ENCODE measurements at places on chromosomes 3 and 15.

DNA sequence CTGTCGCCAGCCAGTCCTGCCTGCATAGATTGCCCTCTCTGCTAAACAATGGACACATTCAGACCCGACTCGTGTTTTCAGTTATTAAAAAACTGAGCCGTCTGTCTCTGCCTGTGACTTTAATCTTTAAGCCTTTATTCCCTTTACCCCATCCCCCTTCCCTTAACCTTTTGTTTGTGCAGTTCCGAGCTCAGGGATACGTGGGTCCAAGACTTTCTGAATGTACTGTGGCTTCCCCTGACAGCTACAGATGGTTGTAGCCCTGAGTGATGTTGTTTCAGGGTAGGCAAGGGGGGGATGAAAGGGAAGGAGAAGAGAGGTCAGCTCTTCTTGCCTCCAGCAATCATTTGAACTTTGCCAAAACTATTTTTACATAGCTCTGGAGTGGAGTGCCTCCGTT, 44.6 kb downstream of the EEFSEC start:
- no peak for DNase-seq

GRCh38 chr3:112688819-112689218, 47.9 kb upstream of the CCDC80 start:
- no peak for DNase-seq

- DNase-seq, result no peak
Measured at GRCh38 chr15:61186905-61187741, 42.0 kb downstream of the RORA start.

DNA sequence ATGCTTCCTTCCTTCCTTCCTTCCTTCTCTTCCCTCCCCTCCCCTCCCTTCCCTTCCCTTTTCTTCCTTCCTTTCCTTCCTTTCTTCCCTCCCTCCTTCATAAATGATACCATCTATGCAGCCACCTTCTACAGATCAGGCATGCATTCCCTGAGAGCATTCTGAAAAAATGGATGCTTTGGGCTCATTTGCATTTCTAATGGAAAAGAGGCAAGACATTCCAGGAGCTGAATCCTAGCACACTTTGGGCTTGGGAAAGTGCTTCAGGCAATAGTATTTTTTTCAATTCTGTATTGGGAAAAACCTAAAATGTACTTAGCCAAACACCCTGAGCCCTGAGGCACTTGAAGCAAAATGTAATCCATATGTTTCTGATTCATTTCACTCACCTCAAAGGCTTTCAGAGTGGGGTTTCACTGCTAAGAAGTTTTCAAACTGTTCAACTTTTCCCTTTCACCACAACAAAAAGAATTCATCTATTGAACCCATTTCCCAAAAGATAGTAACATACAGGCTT, 220.1 kb upstream of the RORA start:
- DNase-seq, result no peak

- DNase-seq, result no peak
Measured at GRCh38 chr3:122148941-122149627, 34.4 kb upstream of the CASR start.

- DNase-seq, result no peak
Measured at GRCh38 chr3:196471551-196471950, 32.0 kb downstream of the RNF168 start.

GRCh38 chr15:95843241-95843910, 487.1 kb upstream of the NR2F2 start:
- DNase-seq, result no peak

GRCh38 chr3:126449621-126450051, 26.1 kb downstream of the ZXDC start:
- no peak for DNase-seq

DNA sequence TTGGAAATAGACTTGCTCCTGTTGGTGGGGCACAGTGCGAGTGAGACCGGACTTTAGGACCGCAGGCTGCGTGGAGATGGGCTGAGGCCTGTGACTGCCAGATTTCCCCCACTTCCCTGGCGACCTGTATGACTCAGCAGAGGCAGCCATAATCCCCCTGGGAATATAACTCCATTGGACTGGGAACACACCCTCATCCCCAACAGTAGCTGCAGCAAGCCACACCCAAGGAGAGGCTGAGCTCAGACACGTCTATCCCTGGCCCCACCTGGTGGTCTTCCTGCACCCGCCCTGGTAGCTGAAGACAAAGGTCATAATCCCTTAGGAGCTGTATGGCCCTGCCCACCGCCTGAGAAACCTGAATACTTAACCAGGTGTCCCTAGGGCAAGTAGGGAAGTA, 42.6 kb downstream of the DZIP1L start:
- no peak for DNase-seq

GRCh38 chr15:27095886-27096624, 125.1 kb downstream of the GABRG3 start:
- no peak for DNase-seq

- DNase-seq, result no peak
Measured at GRCh38 chr3:150599611-150600297, 3.4 kb upstream of the SELENOT start.

DNA sequence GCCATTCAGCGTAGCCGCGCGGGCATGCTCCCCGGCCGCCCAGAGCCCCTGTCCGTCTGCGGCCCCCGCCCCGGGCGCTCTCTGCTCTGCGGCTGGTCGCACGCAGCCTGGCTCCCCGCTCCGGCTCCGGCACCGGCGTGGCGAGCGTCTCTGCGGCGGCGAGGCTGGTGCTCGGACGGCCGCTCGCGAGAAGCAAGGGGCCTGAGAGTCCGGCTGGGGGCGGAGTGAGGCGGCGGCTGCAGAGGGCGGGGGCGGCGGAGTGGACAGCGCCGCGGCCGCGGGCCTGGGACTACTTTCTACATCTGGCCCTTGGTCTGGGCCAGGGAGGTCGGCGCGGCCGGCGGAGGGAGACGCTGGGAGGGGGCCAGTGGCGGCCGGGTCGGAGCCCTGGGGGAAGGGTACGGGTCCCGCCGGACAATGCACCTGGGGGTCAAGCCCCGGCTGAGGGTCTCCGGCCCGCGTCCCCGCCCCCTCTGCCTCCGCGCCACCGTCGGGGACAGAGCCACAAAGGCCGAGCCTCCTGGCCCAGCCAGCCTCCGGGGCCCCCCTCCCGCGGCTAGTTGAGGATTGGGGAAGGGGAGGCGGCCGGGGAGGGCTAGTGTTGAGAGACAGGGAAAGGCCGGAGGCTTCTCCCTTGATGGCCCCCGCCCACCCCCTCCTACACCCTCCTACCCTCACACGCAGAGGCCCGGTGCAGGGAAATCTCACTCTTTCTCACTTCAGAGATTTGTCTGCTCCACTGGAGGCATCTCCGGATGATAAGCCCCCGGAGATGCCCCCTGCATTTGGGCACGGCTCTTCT, at the start of gene PRTG:
TSS of gene PRTG (minus strand) at position 226 of the 802 bp plus-strand sequence. CDS start at position 5, 221 bp downstream.
- no peak for DNase-seq

DNA sequence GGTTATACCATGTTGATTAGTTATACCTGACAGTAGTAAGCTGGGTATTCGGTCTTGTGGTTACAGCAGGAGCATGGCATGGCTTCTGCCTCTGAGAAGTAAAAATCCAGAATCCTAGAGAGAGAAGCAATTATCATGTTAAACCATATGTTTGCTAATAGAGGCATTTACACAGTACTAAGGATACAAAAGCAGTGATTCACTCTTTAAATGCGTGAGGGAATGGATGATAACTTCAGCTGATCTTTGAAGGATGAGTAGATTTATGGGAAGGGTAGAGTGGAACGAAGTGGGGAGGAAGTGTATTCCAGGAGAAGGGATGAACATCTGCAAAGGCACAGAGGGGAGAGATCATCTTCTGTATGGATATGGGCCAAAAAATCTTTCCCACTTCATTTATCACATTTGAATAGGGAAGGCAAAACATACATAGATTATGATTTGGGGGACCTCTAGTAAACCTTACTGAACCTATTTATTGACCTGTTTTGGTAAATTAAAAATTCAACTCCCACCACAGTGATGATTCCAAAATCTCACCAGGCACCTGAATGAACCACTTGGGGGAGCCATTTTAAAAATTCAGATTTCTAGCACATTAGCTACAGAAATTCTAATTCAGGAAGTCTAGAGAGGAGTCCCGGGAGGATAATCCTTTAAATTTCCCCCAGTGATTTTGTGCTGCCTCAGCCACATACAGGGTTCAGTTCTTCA, 35.1 kb downstream of the IGSF10 start:
- no peak for DNase-seq

DNA sequence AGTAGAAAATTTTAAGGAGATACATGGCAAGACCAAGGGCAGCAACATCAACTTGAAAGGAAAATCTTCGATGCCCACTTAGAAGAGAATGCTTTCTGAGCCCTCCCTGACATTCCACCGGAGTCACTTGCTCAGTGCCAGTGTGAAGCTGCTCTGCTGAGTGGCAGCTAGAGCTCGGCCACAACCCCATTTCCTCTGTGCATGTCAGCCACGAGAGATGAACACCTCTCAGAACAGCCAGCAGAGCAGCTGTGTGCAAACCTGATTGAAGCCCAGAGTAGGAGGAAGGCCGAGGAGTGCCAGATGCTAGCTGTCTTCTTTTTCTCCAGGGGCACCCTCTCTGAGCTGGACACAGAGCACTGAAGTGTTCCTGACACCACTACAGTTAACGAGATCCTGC, 12.2 kb downstream of the TARS3 start:
- DNase-seq, result no peak

DNA sequence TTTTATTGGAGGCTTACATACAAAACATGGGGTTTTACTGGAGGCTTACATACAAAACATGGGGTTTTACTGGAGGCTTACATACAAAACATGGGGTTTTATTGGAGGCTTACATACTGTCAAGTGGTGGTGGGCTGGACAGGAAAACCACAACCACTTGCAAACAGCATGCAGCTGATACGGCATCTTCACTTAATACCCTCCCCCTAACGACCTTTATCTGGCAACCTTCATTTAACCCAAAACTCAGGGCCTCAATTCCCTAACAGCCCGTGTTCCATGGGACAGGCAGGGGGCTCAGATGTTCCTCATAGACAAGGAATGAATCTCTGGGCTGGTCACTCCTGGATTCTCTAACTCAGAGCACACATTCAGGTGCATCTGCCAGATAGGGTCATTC, 137.1 kb downstream of the CD47 start:
- no peak for DNase-seq

DNA sequence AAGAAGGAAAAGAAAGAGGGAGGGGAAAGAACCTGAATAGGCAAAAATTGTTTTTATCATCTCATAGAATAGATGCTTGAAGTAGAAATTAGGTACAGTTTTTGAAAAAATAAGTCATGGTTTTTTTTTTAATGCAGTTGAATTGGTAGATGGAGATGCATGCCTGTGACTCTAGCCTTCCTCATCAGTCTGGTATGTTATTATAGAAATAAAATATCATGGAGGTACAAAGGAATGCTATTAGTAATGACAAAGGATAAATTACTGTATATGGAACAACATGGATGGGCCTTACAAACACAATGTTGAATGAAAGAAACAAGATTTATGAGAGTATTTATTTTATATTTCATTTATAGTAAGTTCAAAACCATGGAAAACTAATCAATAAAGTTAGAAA, 162.4 kb upstream of the GALNT15 start:
- DNase-seq, result no peak

- DNase-seq, result no peak
Measured at GRCh38 chr3:154137036-154137435, 15.8 kb downstream of the ARHGEF26 start.

DNA sequence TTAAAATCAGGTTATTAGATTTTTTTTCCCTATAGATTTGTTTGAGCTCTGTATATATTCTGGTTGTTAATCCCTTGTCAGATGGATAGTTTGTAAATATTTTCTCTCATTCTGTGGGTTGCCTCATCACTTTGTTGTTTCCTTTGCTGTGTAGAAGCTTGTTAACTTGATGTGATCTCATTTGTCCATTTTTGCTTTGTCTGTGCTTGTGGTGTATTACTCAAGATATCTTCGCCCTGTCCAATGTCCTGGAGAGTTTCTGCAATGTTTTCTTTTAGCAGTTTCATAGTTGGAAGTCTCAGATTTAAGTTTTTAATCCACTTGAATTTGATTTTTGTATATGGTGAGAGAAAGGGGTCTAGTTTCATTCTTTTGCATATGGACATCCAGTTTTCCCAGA, 699.1 kb downstream of the NAALADL2 start:
- DNase-seq, result no peak

GRCh38 chr15:78207641-78208340, 26.6 kb downstream of the ACSBG1 start:
- DNase-seq, result no peak

DNA sequence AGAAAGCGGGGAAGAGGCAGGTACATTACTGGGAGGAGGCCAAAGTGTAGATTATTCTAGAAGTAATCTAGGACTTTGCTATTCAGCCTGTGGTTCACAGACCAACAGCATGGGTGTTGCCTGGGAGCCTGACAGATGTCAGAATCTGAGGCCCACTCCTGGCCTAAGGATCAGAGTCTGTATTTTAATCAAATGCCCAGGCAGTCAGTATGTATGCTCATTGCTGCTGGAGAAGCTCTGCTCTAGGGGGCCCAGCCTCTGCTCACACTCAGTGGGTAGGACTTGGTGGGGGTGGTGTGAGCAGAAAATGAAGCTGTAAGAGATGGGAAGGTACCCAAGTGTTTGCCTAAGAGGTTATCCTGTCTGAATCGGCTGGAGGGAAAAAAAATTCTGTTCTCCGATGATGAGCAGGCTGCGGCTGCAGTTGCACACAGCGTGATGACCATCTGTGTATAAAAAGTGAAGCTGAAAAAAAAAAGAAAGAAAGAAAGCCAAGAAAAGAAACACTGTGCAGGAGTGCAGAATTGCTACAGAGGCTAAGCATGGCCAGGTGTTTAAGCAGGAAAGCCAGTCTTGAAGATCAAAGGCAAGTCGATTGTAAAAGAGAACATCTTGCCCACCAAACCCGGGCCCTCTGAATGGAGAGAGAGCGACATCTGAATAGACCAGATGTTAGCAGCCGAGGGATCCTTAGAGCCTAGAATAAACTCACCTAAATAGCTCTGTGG, 65.2 kb downstream of the EIF4E3 start:
- DNase-seq, result no peak

- DNase-seq, result no peak
Measured at GRCh38 chr15:58434334-58434875, 2.6 kb downstream of the LIPC start.

DNA sequence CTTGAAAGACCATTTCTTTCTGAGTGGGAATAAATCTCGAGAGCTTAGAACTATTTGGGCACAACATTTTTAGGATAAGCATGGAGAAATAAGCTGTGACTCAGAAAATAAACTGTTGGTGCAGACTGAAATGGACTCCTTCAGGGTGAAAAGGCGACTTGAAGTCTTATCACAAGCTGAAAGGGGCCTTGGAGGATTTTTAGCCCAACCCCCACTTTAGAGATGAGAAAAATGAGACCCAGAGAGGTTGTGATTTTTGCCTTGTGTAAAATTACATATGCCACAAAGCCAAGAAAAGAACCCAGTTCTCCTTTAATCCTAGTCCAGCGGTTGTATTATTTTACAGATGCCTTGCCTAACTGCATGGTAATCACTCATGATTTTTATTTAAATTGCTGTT, 1.5 kb downstream of the ATP1B3 start:
- no peak for DNase-seq

DNA sequence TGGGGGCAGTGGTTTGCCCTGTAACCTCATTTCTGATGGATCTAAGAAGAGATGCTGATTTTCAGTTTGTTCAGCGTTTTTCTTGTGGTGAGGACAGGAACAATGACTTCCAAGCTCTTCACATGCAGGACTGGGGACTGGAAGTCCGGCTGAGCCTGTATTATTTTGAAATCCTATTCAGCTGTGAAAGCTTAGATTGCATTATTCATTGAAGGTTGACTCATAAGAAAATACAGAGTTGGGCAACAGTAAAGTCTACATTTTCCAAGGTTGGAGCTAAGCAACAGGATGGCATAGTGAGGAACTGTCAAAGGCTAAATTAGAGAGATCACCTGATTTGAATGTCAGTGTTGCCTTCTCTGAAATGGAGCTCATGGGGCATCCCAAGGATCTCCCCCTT, 230.9 kb upstream of the FEZF2 start:
- DNase-seq, result no peak
